Coronary artery (tissue), 2 donors: ENCODE measurements at places on chromosomes 3 and 15.

DNA sequence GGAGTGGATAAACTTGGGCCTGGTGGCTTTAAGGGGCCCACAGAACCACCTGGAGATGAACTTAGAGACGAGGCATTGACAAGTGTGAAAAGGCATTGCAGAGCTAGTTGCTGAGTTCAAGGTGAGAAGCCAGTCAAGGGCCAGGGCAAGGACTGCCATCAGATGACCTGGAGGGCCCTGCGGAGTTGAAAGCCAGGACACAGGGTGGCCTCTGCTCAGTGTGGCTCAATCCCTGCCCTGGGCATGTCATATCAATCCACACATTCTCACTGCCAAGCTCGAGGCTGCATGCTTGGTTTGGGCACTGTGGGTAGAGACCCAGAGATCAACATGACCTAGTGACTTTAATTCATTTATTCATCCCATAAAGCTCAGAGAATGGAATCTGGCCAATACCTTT lies 9.2 kb downstream of the PAQR5 start:
- DNase-seq, result no peak

- no peak for DNase-seq
These were observed 129.7 kb upstream of the MEIS2 start for GRCh38 chr15:37229855-37230619.

- DNase-seq, result no peak
These were observed 23.6 kb downstream of the DCLK3 start for GRCh38 chr3:36740787-36741186.

DNA sequence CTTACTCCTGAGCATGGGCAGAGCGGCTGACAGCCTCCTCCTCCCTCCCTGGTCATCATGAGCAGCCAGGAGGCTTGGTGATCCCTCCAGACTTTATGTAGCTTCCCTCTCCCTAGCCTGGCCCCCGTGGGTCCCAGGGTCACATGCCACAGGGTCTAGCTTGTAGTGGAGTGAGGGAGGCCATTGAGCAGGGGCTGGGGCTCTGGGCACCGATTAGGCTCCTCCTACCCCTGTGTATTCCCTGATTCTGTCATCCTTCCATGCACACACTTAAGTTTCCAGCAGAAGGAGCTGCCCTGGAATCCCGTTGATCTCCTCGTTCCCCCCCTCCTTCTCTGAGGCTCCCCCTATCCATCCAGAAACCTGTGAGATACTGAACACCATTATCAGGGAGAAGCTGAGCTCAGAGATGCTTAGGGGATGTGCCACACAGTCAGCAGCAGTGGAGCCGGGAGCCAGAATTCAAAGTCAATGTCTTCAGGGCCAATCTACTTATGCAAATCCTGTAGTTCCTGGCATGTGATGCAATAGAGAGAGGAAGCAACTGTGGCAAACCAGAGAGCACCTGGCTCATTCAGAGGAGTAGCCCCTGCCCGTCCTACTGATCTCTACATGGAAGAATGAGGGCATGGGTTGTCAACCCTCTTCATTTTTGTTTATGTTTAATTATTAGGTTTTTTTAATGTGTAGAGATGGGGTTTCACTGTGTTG lies 17.2 kb downstream of the CCDC33 start:
- no peak for DNase-seq

GRCh38 chr3:14435175-14436014 lies 33.0 kb downstream of the SLC6A6 start:
- DNase-seq, result no peak

- DNase-seq, result no peak
These were observed 10.6 kb downstream of the ARPP19 start for GRCh38 chr15:52558196-52558595.

- no peak for DNase-seq
These were observed 76.3 kb downstream of the THBS1 start for GRCh38 chr15:39657181-39657580.

GRCh38 chr3:40869013-40869412 lies 330.3 kb upstream of the CTNNB1 start:
- DNase-seq, result no peak

DNA sequence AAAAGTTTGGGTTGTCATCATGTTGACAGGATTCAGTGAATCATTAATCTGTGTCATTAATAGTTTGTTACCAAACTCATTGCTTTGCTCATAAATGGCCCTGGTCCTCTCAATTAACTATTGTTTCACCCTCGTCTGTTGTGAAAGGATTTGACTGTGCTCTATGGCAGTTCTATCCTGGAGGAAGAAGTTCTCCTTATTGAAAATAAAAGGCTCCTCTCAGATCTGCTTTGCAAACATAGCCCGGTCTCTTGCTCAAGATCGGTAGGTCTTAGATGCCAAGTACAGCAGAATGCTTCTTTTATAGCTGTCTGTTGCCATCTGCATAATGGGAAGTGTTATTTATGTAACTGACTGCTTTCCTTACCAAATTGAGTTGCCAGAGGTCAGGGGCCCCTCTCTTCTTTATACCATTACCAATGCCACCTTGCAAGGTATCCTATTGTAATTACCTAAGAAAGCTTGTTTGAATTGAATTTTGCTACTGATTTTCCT lies 146.5 kb downstream of the EBLN2 start:
- no peak for DNase-seq

DNA sequence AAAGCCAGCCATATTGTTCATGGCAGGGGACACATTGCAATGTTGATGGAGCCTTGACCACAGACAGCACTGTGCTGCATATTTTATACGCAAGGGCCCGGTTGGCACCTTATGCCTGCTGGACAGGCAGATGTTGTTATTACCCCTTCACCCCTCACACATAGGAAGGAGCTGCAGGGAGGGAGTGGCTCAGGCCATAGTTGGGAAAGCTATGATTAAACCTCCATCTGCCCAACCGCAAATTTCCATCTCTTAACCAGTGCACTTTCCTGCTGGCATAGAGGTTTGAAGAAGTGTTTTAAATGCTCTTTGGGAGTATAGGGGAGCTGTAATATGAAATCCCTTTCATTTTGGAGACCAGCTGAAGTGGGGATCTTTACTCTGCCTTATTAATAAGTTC lies 224.7 kb downstream of the CACNA2D3 start:
- DNase-seq, result no peak

- DNase-seq, result no peak
These were observed 15.8 kb downstream of the CX3CR1 start for GRCh38 chr3:39264053-39264452.

- no peak for DNase-seq
These were observed 32.4 kb upstream of the PIK3R4 start for GRCh38 chr3:130779031-130779430.

DNA sequence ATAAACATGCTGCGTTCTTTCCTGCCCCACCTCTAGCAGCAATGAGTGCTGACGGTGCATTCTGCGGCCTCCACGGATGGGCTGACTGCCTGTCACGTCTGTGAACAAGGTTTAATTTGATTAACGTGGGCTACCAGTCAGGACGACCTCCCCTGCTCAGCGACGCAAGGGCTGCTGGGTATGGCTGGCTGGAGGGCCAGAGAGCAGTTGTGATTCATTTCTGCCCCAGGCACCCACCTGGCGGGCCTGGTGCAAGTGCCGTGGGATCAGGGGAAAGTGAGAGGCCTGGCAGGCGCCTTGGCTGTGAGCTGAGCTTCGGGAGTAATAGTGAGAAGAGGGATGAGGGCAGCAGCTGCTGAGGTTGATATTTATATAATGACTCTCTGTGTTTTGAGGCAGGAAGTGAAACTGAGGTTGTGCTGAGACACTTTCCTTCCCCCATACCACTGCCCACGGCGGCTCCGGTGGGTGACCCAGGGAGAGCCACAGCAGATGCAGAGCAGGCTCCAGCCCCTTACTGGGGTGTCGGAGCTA lies 190.4 kb upstream of the BCL6 start:
- DNase-seq, result no peak

- DNase-seq, result no peak
These were observed 25.2 kb downstream of the ARPP21 start for GRCh38 chr3:35664460-35664919.

DNA sequence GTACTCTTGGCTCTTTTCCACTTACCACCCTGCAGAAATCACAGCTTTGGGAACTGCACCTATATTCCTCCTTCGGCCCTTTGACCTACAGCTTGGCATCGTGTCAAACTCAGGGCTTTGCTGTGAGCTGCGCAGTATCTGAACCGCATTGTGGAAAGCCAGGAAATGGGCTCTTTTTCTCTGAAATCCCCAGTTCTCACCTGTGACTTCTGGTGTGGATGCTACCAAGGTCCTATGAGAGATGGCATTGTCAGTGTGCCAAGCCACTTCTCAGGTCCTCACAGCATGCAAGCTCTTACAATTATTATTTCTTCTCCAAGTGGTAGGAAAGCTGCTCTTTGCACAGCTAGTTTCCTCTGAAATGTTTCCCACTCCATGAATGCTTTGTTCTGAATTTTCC lies 450.6 kb upstream of the TBL1XR1 start:
- no peak for DNase-seq

DNA sequence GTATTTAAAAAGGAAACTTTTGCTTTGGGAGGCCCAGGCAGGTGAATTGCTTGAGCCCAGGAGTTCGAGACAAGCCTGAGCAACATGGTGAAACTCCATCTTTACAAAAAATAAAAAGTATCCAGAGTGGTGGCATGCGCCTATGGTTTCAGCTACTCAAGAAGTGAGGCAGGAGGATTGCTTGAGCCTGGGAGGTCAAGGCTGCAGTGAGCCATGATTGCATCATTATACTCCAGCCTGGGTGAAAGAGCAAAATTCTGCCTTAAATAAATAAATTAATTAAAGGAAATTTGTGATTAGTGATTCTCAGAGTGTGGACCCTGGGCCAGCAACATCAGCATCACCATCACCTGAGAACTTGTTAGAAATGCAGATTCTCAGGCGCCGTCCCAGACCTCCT lies 9.9 kb upstream of the COMMD4 start:
- no peak for DNase-seq

- no peak for DNase-seq
These were observed 190.7 kb downstream of the CD47 start for GRCh38 chr3:107899990-107900651.

DNA sequence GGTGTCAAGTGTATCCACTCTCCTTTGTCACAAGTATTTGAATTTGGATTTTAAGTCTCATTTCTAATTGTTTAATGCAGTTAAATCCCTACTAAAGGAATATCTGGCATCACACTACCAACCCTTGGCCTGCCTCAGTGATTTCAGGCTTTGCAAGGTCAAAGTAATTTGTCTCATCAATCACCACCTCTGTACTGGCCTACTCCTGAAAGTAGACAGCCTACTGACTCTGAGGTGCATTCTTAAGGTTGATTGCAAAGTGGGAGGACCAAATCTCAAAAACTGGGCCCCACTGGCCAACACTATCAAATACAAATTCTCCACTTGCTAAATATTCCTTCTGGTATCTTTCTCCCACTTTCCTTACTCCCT lies 851 bp upstream of the TEX55 start:
- no peak for DNase-seq

GRCh38 chr15:40787991-40788390 lies 18.2 kb downstream of the C15orf62 start:
- DNase-seq, result no peak

DNA sequence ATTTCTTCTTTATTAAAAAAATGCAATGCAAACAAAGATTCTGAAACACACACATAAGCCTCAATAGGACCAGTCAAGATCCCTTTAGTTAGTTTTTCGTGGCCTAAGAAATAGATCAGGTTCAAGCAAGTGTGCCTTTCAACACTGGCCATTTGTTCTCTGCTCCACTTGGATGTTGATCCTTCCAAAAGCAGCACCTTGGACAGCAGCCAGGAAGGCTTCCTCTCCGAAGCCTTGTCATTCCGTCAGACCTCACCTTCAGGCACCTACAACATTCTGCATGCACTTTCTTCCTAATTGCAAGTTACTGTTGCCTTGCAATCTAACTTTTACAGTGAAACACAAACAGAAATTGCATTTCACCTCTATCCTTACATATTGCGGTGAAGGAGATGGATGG lies 155.9 kb upstream of the FEZF2 start:
- no peak for DNase-seq

GRCh38 chr3:111712294-111713167 lies 117.4 kb upstream of the ZBED2 start:
- no peak for DNase-seq

- no peak for DNase-seq
These were observed 133.9 kb upstream of the SKOR1 start for GRCh38 chr15:67691450-67691849.

- no peak for DNase-seq
These were observed 205.2 kb upstream of the SATB1 start for GRCh38 chr3:18630295-18630694.

- peak; percentile 58 for DNase-seq
These were observed 96.5 kb downstream of the SMAD6 start for GRCh38 chr15:66798426-66799061.

- DNase-seq, result no peak
These were observed 121.1 kb downstream of the PDCD6IP start for GRCh38 chr3:33919312-33920120.

DNA sequence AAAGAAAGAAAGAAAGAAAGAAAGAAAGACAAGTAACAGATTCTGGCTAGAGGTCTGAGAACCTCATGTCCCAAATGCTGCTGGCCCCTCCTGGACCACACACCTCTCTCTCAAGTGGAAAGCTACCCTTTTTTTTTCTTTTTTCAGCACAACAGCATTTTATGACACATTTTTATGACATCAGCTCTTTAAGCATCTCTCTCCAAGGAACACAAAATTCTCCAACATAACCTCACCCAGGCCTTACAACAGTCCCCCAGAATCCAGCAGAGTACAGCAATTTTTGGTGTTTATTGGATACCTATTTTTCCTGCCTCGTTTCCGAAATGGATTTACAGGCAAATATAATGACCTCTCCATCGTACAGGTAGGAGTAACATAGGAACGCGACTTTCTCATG lies 11.2 kb upstream of the NTRK3 start:
- DNase-seq, result no peak

GRCh38 chr15:33500432-33501195 lies 189.8 kb downstream of the RYR3 start:
- no peak for DNase-seq

DNA sequence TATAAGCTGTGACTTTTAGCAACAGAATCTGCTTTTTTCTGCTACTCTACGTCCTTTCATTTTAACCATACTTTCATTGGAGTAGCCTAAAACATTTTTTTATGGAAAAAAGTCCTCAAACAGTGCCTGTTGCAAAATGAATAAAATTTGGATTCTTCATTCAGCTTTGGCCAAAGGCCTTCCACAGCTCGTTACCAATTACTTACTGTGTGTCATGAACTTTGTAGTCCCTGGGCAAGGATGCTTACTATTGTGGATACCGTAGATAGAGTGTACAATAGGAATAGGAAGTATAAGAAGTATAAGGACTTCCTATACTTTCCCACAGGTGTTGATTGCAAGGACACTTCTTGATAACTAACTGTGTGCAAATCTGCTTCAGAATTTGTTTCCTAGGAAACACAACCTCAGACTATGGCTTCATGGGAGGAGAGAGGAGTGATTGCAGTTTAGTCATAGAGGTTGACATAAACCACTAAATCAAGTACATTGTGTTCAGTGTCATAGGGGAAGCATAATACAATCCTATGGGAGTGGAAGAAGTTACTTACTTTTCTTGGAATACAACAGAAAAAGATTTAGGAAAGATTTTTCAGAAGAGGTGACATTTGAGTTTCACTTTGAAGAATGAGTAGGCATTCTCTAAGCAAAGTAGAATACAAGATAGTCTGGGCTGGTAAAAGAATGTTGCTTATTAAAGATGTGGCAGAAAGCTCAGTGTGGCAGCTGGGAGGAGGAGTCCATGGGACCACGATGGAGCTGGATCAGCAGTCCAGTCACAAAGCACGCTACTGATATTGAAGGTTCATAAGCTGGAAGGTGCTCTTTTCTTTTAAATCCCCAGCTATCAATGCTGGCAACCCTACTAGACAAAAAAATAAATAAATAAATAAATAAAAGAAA lies 309.7 kb upstream of the TPRG1 start:
- DNase-seq, result no peak
